ENCODE measurements at places on chromosomes 6 and 20.

GRCh38 chr6:138494312-138494711 lies 5.0 kb downstream of the NHSL1 start:
- no peak for DNase-seq

GRCh38 chr20:35887393-35888064 lies 66.8 kb downstream of the SCAND1 start:
- no peak for DNase-seq

GRCh38 chr6:54768494-54768893 lies 78.1 kb upstream of the FAM83B start:
- no peak for DNase-seq

- no peak for DNase-seq
These were observed 177.8 kb downstream of the EDN1 start for GRCh38 chr6:12467706-12468670.

GRCh38 chr20:44747166-44748004 lies 1.7 kb downstream of the KCNK15 start:
- DNase-seq, result peak; percentile 70

DNA sequence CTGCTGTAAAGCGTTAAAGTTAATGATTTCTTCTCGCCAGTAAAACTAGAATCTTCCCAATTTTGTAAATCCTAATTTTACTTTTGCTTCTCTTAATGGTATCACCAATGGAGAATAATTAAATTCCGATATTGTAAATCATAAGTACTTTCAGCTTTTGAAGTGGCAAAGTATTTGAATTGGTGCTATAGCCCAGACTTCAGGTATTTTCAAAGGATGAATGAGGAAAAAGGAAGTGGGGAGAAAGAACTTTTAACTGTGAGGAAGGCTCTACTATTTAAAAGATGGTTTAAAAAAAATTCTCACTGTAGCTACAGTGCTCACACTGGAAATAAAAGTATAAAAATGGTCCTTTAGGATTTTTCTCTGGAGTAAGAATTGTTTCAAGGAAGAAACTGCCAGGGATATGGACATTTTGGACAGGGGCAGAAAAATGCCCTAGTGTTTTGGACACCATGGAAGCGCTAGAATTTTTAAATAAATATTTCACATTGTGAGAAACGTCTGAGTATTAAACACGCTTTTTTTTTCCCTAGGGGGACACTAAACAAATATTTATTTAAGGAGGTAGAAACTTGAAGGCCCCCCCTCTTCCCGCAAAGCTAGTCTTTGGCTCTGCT lies 1.3 kb upstream of the TAB2 start:
- no peak for DNase-seq

- DNase-seq, result no peak
These were observed 420 bp upstream of the BTN2A1 start for GRCh38 chr6:26457264-26457805.

GRCh38 chr6:141307309-141307998 lies 825.3 kb upstream of the GJE1 start:
- no peak for DNase-seq

- no peak for DNase-seq
These were observed 264.4 kb downstream of the COL12A1 start for GRCh38 chr6:74941424-74941823.

GRCh38 chr6:154995254-154996015 lies at the start of gene TIAM2:
TIAM2 (plus strand) TSS chr6:154995315; CDS start chr6:155129224, 133,909 bp downstream.
- no peak for DNase-seq

GRCh38 chr20:8213831-8214587 lies 81.9 kb downstream of the PLCB1 start:
- DNase-seq, result no peak

DNA sequence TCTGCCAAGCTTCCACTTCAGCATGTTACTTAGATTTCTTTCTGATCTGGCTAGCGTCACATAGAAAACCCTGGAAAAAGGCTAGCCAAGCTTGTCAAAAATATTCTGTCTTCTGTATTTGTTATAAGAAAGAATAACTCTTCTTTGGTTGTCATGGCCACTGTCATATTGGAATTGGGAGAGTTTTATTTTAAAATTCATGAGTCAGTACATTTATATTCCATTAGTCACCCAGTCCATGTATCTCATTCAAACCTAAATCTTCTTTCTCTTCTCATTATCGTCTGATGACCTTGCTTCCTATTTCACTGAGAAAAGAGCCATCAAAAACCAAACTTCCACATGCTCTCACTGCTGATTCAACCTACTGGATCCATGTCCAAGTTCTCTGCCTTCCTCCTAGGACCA lies 65.7 kb downstream of the EPM2A start:
- peak; percentile 67 for DNase-seq

DNA sequence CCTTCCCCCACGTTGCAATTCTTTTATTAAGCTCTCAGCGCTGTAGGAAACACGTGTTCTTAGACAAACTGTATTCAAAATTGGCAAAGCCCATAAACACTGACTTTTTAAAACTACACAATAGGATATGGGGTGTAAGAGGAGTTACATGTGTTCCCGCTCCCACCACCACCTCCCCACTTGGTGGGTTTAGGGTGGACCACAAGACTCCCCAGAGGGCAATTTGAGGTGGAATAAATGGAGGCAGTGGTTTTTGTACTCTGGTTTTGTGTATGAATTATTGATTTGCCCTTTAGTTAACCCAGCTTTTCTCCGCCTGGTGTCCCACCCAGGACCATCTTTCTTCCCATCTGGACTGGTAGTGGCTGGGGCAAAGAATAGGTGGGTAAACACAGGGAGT lies 3.7 kb downstream of the UQCC2 start:
- no peak for DNase-seq

- no peak for DNase-seq
These were observed 123.6 kb downstream of the FOXA2 start for GRCh38 chr20:22460803-22461202.

DNA sequence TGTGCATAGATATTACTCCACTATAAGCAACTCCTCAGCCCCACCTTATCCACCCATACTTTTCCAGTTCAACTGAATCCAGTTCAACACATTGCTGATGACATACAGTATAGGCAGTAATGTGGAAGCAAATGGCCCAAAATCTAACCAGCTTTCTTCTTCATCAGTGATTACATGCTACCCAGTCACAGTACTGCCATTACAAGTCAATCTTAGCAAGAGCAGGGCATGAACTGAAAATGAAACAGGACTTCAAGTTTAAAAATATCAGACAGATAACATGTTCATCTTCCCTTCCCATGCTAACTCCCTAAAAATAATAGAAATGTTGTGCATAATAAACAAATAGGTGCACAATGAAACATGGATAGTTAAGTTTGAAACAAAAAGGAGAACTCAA lies 19.2 kb downstream of the RRAGD start:
- DNase-seq, result no peak

GRCh38 chr20:16574656-16575355 lies 1.6 kb upstream of the KIF16B start:
- DNase-seq, result no peak

GRCh38 chr20:21156266-21156665 lies 30.4 kb downstream of the KIZ start:
- peak; percentile 29 for DNase-seq

DNA sequence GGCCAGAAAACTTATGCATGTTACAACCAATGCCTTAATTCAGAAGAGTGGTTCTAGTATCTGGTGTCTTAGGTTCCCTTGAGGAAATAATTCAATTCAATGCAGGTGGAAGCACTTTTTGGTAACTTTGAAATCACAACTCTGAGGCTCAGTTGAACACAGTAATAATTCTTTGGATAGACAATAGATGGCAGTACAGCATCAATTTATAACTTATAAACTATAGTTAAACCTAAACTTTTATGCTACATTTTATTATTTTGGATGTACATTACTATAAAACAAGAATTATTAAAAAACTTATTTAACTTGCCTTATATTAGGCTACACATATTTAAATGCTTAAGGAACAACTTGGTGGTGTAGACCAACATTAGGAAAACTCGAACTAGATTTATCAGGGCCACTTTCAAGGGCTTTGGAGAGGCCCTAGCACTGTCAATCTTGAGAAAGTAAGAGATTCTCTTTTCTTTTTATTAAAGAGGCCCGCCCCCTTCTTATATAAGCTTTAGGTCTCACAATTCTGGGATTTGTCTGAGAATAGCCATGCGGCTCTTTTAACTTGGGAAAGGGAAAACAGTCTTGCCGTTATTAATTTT lies 85.9 kb downstream of the CRYBG1 start:
- no peak for DNase-seq

DNA sequence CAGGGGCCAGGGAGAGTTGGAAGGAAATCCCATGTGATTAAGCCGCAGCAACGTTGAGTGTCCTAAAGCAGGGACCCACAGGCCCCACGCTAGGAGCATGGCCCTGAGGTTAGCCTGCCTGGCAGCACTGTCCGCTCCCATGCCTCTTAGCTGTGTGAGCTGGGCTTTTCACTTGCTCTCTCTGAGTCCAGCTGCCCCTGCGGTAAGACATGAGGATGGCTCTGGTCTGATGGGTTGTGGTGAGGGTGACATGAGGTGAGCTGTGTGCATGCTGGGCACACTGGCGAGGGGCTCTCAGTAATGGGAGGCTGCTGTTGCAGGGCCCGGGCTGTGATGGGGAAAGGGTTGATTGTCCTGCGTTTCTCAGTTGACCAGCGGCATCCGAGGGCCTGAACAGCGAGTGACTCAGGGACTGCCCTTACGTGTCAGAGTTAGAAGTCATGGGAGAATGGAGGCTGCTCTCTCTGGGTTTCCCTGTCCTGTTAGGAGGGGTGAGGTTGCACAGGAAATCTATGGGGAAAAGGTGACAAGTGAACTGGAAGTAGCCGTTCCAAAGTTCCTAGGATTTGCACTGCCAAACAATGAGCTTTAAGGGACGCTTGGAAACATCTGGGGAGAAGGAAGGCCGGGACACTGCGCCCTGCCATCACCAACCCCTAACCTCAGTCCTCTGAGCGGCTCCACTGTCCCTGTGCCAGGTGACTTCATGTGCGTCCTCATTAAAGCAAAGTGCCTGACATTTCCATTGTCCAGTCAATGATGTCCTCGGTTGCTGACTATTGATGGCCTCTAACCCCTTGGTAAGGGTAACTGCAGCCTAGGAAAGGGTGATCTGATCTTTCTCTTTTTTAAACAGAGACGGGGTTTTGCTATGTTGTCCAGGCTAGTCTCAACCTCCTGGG lies 51.3 kb downstream of the ADNP start:
- no peak for DNase-seq

Data from HS-27A (cell line).